ENCODE measurements at places on chromosomes 6 and 20.

DNA sequence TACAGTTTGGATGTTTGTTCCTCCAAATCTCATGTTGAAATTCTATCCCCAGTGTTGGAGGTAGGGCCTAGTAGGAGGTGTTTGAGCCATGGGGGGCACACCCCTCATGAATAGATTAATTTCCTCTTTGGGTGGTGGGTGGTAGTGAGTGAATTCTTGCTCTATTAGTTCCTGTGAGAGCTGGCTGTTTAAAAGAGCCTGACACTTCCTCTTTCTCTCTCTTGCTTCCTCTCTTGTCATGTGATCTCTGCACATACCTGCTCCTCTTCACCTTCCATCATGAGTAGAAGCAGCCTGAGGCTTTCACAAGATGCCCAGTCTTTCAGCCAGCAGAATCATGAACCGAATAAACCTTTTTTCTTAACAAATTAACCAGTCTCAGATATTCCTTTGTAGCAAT lies 340.2 kb upstream of the CHD6 start:
- no peak for DNase-seq

DNA sequence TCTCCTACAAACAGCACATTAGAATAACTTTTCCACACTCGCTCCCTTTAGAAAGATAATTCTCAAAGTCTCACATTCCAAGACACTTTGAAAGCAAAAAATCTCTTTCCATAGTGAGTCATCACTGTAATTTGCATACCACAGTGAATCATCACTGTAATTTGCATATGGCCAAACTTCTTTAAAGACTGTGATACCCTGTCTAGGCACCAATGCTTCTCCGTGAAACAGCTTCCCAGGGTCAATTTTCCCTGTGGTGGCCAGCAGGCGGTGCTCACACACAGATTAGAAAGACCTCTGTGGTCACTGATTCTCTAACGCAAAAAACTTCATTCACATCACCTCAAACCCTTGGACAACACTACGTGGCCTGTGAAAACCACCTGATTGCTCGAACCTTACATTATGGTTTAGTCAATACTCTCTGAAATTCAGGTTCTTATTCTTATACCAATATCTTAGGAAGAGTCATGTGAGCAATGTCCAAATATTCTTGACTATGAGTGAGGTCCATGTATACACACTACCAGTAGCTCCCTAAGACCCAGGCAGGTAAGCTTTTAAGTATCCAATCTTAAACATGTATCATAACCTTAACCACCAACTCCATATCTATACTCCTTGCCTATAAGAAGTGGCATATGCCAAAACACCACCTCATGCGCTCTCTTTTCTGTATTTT lies 78.5 kb upstream of the PHACTR1 start:
- DNase-seq: peak; percentile 48

GRCh38 chr6:154361476-154361875 lies 4.9 kb upstream of the IPCEF1 start:
- no peak for DNase-seq

GRCh38 chr6:52087498-52087999 lies at the start of gene PKHD1:
TSS of gene PKHD1 (minus strand) at chr6:52087613. CDS start at chr6:52084933, 2,680 bp downstream.
- no peak for DNase-seq

GRCh38 chr6:134636186-134636799 lies 313.6 kb downstream of the ALDH8A1 start:
- no peak for DNase-seq

DNA sequence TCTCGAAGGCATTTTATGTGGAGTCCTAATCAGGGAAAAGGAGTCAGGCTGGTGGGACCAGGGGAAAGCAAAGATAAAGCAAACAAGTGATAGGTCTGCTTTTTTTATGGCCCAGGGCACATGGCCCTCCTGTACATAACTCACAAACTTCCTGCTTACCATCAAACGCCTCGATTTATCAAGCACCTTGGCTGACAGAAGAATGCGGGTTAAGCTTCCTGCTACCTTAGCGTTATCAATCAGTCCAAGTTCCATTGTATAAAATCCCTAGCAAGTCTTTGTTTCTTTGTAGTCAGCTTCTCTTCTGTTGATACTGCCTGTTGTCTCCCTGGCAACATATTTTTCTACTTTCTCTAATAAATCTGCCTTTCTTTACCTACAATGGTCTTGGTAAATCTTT lies 4.1 kb upstream of the TRIM27 start:
- DNase-seq: no peak

DNA sequence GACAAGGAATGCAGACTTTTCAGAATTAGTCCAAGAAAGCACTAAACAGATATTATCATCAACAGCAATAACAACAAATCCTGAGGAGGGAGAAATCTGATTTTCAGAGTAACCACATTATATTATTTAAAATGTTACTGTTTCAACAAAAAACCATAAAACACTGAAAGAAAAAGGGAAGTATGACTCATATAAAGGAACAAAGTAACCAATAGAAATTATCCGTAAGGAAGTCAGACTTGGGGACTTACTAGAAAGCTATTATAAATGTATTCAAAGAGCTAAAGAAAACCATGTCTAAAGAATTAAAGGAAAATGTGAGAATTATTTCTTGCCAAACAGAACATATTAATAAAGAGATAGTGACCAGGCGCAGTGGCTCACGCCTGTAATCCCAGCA lies 98.1 kb downstream of the MYLK4 start:
- no peak for DNase-seq

DNA sequence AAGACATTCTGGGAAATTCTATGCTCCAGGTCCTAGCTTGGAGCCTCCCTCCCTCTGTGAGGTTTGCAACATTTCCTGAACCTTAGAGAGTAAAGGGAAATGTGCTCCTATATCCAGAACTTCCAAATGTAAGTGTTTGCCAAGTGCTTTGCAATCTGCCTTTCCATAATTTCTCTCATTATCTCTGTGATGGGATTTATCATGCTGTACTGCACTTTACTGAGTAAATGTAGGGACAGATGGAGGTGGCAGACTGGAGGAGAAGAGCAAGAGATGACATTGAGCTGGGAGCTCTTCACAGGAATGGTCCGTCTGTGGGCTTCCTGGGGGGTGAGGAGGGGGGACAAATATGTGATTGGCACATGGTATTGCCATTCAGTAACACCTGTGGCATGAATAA lies 184.3 kb downstream of the SOX4 start:
- no peak for DNase-seq

DNA sequence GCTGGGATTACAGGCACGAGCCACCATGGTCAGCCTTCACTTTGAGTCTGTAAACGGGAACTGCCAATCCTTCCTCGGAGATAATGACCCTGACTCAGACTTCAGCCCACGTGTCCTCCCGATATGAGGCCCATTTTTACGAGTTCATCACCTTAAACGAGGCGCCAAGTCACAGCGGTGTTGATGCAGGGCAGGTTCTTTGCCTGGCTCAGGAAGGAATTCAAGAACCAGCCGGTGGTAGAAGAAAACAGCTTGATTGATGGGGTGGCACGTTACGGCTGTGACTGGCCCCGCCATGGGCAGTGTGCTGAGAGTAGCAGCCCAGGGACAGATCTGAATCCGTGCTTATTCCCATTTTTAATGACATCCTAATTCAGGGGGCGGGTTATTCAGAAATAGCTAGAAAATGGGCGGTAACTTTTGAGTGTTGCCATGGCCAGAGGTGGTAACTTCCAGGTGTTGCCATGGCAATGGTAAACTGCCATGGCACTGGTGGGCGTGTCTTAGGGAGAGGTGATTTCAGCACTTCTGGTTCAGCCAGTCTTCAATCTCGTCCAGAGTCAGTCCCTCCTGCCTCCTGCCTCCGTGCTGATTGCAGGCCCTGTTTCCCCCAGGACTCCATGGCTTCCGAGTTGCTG lies 9.1 kb upstream of the MAP1LC3A start:
- DNase-seq: no peak

DNA sequence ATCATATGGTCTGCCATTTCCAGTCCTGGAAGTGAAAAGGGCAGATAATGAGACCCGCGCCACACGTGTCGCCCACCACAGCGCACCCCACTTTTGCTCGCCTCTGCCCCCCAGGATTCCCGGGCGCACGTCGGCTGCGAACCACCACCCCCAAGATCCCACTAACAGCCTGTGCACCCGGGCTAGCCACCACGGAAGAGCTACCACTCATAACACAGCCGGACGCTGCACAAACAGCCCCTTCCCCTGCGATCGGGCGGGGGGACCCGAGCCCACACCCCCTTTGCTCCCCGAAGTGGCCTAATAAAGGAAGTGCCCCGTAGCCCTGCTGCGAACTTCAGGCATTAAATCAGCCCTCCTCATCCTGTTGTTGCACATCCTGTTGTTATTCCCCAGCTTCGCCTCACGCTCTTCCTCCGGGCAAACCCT lies 506 bp downstream of the CITED2 start:
- no peak for DNase-seq

DNA sequence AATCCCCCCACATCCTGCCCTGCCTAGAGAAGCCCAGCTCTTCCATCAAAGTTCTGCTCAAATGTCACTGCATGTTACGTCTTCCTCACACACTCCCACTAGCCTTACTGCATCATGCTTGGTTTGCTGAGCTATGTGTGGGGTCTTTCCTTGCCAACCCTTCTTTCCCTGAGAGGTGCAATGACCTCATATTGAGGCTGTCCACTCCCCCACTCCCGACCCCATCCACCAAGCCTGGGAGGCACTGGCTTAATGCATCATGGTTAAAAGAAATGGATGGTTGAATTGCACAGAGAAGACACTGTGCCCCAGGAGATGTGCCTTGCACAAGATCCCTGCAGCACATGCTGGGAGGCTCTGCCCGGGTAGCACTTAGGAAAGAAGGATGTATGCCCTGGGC lies 7.7 kb upstream of the IRF4 start:
- DNase-seq: no peak

GRCh38 chr6:29968130-29968529 lies 25.8 kb downstream of the HLA-A start:
- DNase-seq: no peak

DNA sequence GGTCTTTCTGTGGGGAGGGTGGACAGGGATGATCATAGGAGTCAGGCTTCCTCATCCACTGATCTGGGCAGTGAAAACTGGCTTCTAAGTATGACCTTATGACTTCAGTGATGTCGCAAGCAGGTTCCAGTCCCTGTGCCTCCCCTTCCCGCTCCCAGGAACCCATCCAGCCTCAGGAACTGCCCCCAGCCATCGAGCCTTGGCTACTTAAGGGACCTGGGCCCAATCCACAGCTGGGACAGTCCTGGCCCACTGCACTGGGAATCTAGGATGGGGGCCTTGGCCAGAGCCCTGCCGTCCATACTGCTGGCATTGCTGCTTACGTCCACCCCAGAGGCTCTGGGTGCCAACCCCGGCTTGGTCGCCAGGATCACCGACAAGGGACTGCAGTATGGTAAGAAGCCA lies at the start of gene LBP:
Gene LBP, plus strand, starts transcription at position 236 of the 405 bp plus-strand sequence. Its CDS starts 35 bp downstream, at position 271.
- DNase-seq: no peak

DNA sequence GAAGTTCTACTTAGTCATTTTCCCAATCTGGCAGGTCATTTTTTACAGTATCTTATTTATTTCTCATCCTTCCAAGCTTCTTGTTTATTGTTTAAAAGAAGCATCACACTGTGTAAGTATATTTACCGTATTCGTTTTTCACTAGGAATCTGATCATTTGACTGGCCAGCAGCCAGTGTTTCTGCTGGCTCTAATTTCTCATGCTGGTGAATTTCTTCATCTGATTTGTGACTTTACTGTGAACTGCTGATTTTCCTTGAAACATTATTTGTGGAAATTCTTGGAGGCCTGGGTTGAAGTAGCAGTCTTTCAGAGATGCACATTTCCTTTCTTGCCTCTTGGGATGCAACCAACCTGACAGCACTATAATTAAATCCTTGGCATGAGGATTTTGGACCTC lies 65.9 kb downstream of the PREP start:
- no peak for DNase-seq

DNA sequence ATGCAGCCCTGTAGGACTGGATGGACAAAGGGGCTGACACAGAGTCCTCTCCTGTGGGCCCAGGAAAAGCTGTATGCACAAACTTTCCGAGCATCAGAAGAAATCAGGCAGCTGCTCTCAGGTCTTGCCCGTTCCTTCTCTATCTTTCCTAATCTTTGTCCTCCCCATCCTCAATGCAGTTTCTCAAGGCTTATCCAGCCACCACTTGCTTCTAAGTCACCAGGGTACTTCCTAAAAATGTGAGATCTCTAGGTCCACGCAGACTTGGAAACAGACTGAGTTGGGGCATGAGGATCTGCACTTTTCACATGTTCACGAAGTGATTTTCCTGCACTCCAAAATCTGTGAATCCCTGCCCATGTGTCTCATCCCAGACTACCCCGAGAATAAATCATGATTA lies 394.5 kb upstream of the SLC35B3 start:
- DNase-seq: no peak

GRCh38 chr6:169943241-169944060 lies 192.0 kb downstream of the ERMARD start:
- no peak for DNase-seq

- DNase-seq: no peak
These were observed 189.1 kb upstream of the SULF2 start for GRCh38 chr20:47974234-47974878.

DNA sequence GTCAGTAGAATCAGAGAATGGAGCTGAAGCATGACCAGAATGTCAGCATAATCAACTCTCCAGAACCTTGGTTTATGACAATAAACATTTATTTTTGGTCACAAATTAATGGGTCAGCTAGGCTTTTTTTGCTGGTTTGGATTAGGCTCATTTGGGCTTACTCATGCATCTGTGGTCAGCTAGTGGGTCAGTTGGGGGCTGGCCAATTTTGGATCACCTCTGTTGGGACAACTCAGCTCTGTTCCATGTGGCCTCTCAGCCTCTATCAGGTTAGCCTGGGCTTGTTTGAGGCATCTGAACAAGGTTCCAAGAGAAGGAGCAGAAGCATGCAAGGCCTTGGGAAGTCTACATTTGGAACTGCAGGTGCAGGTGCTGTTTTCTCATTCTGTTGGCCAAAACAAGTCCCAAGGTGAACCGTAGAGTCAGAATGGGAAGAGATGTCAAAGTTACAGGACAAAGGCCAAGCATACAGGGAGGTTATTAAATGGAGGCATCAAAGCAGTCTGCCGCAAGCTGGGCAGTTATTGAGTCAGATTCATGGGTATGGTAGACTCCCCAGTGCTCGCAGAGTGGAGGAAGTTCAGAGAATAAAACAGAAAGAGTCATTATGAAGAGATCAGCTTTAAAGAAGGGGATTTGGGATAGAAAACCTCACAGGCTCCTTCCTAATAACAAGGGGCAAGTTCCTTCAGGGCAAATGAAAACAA lies 173.0 kb downstream of the PLCB4 start:
- no peak for DNase-seq
